Activated T-helper 1 cell treated with anti-CD3 and anti-CD28 coated beads, Interleukin-2, amount 50 U/mL, for 16 hours (primary cell): ENCODE measurements at places on chromosomes 16 and 17.

DNA sequence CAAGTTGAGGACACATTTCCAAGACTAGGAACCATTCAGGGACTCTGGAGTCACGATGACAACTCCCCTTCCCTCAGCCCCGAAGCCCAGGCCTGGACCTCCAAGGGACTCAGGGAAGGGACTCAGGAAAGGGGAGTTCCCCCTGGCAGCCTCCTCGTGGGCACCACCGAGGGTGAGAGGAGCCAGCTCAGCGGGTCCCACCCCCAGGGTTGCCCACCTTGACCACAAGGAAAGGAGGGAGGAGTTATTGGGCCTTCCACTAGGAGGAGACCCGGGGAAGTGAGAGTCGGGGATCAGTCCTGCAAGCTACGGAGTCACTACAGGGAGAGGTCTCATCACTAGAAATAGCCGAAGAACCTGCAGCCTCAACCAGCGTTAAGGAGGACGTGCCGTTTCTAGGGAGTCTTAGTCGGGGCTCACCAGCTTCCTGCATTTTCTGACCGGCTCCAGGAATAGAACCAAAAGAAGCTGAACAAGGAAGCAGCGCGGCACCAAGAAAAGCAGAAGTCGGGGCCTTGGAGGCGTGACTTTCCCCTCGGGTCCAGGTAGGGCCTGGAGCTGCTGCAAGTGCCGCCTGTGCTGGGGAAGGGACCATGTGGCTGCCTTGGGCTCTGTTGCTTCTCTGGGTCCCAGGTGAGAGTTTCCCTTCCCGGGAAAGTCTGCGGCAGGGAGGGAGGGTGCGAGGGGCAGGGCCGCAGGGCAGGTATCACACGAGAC is at the start of gene CD300A:
Gene CD300A (plus strand): TSS at position 524 of the 717 bp plus-strand sequence. CDS start 70 bp downstream, at position 594.
- DNase-seq: no peak

DNA sequence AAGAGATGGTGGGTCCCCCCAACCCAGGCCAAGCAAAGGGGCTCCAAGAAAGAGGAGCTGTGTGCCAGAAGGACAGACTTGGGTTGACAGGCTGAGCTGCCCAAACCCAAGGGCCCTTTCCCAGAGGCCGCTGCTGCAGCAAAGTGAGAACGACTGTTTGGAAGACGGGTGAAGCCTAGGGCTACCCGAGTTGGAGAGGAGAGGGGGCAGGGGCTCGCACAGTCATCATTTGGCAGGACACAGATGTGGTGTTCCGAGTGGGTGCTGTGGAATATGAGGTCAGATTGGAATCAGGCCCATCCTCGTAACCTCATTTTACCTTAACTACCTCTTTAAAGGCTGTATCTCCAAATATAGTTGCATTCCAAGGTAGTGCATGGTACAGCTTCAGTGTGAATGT is 5.3 kb upstream of the MFAP4 start:
- DNase-seq: no peak

DNA sequence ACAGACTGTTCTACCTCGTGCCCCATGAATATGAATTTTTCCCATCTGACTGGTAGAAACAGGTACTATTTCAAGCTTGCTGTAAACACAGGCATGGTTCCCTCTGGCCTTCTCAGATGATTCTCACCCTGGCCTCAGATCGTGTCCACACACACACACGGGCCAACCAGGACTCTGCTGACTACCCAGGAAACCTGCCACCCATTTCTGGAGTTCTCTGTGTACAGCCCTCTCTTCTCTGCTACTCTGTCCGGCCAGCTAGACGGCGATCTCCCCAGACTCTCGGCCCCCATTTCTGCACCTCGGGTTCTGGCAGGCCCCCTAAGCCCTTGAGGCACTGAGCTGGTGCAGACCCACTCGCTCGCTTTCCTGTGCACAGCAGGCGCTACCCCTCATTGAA is 31.2 kb downstream of the RPA1 start:
- no peak for DNase-seq

GRCh38 chr17:49213399-49213798 is 2.9 kb downstream of the ABI3 start:
- no peak for DNase-seq

GRCh38 chr16:18784917-18785623 is 5.1 kb downstream of the RPS15A start:
- no peak for DNase-seq

DNA sequence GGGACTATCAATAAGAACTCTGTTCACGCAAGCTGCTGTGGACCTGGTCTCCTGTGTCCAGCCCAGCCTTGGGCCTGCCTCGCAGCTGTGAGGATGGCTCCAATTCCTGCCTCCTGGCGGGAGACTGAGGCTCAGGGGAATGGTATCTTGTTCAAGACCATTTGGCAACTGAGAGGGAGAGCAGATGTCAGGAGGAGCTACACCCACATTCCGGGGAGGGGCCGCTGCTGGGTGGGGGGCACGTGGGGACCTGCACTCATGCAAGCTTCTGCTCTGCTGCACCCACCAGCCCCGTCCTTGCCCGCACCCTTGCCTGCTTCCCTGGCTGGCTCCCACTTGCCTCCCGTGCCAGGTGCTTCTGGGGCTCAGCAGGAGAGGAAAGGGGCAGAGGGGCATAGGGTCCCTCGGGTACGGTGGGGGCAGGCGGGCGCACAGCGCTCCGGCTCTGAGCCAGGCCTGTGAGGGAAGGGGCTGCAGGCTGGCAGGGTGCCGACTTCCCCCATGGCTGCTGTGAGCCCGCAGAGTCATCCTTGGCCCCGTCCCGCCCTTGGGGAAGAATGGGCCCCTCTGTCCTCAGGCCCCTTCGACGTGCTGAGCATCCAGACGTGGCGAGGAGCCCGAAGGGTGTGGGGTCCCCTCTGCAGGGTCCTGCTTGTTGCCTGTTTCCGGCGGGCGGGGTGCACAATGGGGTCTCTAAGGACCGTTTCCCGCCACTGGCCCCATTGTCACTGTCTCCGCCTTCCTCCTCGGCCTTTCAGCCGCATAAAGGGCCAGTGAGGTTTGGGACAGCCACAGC is 2.7 kb downstream of the METRN start:
- no peak for DNase-seq

GRCh38 chr17:44266402-44267164 is 1.4 kb downstream of the SLC4A1 start:
- DNase-seq: no peak

GRCh38 chr17:59010026-59010425 is 96.7 kb downstream of the TRIM37 start:
- no peak for DNase-seq

- DNase-seq: no peak
These were observed 135.4 kb upstream of the AXIN2 start for GRCh38 chr17:65696739-65697394.

DNA sequence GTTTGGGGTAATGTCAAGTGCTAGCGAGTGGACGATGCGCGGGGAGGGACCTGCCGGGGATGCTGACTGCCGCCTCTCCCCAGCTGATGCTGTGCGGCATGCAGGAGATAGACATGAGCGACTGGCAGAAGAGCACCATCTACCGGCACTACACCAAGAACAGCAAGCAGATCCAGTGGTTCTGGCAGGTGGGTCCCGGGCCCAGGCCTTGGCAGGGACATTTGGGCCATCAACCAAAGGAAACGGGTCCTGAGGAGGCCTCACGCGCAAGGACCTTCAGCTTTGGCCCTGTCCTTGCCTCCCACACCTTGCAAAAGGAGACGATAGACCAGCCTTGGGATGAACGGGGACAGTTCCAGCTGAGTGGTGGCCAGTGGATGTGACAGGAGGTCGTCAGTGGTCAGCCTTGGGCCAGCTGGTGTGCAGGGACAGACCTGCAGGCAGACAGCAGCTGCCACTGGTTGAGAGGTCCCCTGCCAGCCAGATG is 13.6 kb upstream of the CLEC18A start:
- DNase-seq: no peak
